ENCODE measurements at places on chromosomes 7 and 10.

GRCh38 chr10:20630092-20630643, 266.9 kb downstream of the NEBL start:
- DNase-seq = no peak

GRCh38 chr10:130727766-130728490, 583.6 kb downstream of the TCERG1L start:
- DNase-seq = no peak

DNA sequence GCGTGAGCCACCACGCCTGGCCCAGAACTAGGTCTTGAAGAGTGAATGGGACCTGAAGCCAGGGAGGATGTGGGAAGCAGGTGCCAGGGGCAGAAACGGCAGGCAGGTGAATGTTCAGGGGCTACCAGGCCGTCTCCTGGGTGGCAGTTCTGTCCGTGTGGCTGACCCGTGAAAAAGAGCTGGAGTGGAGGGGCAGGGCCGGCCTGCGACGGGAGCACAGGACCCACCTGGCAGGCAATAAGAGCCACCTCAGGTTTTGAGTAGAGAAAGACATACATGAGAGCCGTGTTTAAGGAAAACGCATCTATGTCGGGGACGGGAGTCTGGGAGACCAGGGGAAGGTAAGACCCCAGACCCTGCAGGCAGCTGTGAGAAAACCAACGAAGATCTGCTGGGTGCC, 70.7 kb upstream of the ATP6V0A4 start:
- no peak for DNase-seq

DNA sequence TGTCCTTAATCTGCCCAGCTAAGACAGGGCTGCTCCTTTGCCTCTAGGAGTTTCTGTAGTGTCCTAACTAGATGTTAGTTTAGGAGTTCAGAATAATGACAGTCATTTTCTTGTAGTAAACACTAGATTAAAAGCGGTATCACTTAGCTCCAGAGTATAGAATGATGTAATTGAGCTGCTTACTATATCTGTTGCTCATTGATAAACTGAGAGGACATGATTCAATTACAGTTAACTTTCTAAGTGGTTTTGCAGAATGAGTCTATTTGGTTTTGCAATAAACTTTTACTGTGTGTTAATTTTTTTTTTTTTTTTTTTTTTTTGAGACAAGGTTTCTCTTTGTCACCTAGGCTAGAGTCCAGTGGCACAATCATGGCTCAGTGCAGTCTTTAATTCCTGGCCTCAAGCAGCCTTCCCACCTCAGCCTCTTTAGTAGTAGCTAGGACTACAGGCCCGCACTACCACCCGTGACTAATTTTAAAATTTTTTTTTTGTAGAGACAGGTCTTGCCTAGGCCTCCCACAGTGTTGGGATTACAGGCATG, 1.8 kb downstream of the STMP1 start:
- DNase-seq = no peak

DNA sequence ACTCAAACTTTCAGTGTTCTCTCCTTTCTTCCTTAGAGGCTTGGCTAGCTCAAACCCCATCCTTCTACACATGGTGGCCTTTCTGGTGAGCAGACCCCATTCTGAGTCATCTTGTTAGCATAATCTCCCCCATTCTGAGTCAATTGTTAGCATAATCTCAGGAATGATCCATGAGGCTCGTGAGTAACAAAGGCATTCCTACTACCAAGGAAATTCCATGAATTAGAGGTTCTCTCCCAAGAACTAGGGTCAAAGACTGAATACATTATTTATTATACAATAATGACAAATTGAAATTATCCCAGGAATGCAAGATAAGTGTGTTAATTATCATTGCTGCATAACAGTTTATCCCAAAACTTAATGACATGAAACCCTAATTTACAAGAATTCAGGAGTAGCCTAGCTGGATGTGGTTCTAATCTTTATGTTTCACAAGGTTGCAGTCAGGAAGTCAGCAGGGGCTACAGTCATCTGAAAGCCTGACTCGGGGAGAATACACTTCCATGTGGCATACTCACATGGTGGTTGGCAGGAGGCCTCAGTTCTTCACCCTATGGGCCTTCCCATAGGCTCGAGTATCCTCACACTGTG, 100.2 kb downstream of the MMRN2 start:
- no peak for DNase-seq
